ENCODE measurements at places on chromosomes 11 and 22.

- DNase-seq = no peak
Observed at GRCh38 chr11:130121445-130121978, 38.1 kb upstream of the ST14 start.

GRCh38 chr11:133403900-133404299 lies 128.4 kb downstream of the OPCML start:
- no peak for DNase-seq

- DNase-seq = no peak
Observed at GRCh38 chr11:4441515-4441914, 7.6 kb upstream of the OR52K2 start.

DNA sequence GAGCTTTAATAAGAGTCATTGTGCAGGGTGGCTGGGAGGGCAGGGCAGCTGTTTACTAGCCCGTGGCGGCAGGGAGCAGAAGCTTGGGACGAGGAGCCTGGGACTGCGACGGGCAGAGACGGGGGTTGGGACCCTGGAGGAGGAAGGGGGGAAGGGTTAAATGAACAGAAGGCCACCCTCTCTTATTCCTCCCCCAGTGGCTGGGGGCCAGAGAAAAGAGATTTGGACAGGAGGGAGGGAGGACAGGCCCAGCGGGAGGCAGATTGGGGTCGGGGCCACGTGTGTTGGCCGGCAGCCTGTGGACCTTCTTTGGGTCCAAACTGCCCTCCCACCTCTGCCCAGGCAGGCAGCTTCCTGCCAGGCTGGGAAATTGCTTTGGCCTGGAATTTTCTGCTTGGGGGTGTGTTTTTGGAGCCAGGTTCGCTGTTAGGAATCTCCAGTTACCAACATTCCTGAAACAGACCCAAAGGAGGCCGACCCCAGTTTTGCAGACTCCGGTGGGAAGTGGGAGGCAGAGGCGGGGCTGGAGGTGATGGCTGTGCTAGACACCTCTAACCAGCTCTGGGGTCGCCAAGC lies 50.2 kb downstream of the APOL3 start:
- DNase-seq = no peak

DNA sequence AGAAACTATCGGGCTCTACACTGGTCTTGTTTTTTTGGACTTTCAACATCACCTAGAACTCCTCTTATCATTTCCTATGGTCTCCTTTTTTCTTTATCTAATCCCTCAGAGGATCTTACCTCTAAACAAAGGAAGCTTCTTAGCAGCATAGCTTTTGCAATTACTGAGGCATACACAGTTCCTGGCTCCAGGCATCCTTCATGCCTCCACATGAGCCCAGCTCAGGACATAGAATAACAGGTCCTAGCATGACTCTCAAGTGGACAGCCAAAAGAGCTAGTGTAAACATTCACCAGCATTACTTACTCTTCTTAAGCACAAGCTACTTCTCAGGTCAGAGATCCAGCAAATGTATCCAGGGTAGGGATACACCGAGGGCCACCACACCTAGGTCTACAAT lies 17.1 kb downstream of the CFAP300 start:
- no peak for DNase-seq

DNA sequence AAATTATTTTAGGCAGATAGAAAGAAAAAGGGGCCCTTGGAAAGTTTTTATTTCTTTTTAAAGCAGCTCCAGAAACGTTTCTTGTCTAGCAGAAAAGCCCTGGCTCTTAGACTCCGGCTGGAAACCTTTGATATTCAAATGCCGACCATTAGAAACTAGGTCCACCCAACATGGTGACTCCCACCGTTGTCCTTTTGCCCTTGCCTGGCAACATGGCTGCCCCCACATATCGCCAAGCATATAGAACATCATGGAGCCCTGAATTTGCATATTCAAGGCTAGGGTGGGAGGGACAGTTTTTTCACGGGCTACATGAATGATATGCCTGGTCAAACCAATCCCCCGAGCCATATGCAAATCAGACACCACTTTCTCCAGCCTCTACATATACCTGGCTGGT lies 1379.0 kb downstream of the LRRC4C start:
- DNase-seq = no peak

DNA sequence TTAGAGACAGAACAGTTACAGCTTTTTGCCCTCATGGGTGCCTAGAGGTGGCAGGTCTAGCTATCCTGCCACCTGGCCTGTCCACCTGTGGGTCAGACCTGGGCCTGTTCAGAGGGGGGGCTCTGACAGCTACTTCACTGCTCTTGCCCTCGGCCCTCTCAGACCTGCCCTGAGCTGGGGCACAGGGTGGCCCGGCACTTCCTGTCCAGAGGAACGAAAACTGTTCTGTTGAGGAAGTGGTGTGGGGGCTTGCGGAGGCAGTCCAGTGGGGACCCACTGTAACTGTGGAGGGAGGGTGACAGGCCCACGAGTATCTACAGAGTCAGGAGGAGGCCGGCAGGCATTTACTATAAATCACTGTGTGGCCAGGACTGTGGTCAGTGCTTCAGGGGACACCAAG lies 16.2 kb downstream of the TESMIN start:
- no peak for DNase-seq

DNA sequence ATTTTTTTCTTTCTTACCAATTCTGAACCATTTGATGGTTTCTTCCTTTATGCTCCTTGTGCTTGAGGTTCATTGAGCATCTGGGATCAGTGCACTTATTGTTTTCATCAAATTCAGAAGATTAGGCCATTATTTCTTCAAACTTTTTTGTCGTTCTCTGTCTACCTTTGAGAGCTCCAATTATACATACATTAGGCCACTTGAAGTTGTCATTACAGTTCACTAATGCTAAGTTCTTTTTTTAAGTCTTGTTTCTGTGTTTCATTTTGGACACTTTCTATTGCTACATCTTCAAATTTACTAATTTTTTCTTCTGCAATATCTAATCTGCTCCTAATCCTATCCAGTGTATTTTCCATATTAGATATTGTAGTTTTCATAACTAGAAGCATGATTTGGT lies 40.8 kb downstream of the CDPF1 start:
- DNase-seq = no peak

- DNase-seq = no peak
Observed at GRCh38 chr11:23423104-23423503, 562.8 kb upstream of the CCDC179 start.

DNA sequence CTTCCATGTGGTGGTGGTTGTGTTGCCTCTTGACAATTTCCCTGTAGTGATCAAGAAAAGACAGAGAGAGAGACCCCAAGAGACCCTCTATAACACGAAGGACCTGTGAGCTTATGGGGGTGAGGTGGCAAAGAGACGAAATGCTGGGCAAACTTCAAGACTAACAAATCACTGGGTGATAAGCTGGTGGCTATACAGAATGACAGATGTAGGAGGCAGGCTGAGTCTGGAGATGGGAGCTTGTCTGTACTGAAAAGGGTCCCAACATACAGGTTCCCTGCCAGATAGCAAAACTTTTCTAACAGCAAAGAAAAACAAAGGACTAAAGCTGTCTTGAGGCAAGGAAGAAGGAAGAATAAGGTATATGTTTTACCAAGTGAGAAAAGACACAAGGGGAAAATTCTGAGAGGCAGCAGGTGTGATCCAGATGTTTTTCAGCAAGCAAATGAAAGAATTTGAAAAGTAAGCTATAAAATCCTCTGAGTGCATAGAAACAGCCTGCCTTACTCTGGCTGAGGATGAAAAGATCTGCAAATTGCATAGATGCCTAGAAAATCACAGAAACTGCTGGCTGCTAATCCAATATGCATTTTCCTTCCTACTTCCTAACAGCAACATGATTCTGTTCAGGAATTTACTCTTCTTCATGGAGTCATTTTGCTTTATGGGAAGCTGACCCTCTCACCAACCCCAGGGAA lies 21.9 kb upstream of the LYVE1 start:
- no peak for DNase-seq
